ENCODE measurements at places on chromosomes 5 and 9.

DNA sequence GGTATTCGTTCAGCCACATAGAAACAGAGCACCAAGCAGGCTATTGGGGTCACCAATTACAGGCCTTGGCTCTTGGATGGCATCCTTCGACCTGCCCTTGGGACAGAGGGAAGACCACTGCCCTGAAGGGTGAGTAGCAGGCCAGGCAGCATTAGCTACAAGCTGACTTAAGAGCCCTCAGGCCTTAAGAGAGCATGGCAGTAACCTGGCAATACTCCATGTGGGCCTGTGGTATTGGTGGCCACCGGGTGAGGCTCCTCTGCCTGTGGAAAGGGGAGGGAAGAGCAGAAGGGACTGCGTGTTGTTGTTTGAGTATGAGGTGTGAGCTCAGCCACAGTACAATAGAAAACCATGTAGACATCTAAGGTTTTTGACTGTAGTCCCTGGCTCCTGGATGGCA lies 170.6 kb downstream of the MCTP1 start:
- no peak for DNase-seq

DNA sequence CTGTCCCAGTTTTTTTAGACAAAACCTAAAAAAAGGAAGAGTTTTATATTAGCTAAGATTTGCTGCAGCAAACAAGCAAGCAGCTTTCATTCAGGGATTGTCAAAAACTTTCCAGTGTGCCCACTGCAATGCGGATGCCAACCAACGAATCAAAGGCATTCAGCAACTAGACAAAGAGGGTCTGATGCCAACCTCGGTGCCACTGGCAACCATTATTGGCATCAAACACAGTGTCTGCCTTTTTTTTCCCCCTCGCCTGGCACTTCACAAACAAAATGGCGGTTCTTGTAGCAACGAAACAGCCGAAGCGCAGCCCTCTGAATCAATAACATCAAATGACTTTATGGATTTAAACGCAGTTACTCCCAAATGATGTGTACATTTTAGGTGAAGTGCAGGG lies 10.4 kb downstream of the NFIB start:
- DNase-seq: no peak

DNA sequence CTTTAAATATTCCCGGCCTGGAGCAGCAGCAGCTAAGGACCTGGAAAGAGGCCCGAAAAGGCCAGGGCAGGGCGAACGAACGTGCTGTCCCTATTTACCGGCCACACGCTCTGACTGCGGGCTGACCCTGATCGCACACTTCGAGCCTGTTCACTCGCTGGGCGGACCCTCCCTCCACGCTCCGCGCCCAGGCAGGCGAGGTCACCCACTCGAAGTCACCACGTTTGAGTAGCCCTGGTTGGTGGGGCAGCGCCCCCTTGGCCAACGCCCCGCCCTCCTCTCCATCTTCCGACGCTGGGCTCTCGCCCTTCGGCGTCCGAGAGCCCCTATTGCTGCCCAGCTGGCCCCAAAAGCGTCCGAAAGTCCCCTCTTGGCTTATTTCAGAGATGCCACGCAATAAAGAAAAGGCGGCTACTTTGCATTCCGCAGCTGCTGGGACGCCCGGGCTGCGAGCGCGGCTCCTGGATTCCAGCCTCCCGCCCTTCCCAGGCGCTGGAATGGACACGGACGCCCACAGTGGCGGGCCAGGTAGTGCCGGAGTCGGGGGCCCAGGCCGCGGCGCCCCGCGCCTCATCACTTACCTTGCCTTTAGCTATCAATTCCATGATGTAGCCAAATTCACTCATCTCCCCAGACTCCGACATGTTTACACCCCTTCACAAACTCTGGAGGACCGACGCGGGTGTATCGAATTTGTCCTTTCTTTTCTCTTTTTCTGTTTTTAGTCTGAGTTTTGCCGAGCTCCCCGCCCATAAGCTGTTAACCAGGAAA lies 9.9 kb upstream of the TRIM36 start:
- no peak for DNase-seq

DNA sequence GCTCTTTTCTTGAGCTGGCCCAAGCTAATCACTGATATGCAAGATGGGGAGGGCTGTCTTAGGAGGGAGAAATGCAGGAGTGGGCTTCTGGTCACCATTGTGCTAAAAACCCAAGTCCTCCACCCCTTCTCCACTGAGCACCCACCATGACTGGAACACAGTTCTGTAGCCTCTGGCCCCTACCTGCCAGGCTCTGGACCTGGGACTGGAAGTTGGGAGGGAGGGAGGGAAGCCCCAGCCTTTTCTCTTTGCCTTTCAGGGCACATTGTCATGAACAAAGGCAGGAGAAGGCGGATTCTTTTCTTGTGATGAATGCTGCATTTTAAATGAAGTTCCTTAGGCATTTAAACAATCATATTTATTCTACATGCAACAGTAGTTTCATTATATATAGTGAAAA lies 559.1 kb upstream of the TRPC7 start:
- no peak for DNase-seq

DNA sequence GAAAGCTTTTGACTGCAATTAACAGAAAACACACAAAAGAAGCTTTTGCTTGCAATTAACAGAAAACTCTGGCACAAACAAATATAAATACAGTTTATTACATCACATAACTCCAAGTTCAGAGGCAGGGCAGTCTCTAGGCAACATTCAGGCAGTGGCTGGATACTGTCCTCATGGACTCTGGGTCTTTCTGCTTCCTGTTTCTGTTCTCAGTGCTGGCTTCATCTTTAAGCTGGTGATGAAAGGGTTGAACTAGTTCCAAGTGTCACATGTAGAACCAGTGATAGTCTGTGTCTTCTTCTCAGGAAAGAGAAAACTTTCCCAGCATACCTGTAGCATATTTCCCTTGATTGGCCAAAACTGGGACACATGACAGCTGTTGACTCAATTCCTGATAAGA lies 222.6 kb upstream of the GLRA1 start:
- DNase-seq: no peak

DNA sequence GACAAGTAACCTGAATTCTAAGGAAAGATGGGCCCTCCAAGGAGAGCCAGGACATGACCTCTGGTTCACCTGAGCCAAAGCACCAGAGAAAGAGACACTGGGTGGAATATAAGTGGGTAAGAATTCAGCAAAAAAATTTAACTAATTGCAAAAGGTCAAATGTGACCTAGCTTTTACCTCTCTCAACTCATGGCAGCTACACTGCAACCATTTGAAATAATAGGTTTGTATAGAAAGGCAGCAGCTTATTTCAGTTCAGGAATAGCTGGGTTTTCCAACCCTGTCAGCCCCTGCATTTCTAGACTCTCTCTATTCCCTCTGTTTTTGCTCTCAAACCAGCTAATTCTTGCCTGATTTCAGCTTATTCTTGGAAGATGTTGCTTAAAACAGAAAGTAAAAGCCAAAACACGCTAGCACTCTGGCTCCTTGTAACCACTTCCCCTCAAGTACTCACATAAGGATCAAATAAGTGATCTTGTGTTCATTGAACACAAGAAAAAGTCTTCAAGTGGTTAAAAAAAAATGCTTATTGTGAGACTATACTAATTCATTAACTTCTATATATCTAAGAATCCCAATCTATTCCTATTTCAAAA lies 101.1 kb upstream of the NR4A3 start:
- no peak for DNase-seq

- DNase-seq: no peak
These were observed 576.9 kb downstream of the BNC2 start for GRCh38 chr9:16293610-16294009.
